ENCODE measurements at places on chromosomes 3 and 15. TPM values are rescaled to one million over a fixed set of nuclear protein-coding genes. Genes with fewer than 3 reads are reported as not detected.

- no peaks in the 10 kb centered on the region for H3K36me3 ChIP-seq
- H3K27ac ChIP-seq: peak overlapping the region; percentile 80
- no peaks in the 10 kb centered on the region for H3K27me3 ChIP-seq
- peak overlapping the region; percentile 6 for H3K4me3 ChIP-seq
- peaks cover 13% of the 10 kb centered on the region for H3K4me1 ChIP-seq
Measured at GRCh38 chr3:122183893-122184590, 574 bp downstream of the CASR start.

DNA sequence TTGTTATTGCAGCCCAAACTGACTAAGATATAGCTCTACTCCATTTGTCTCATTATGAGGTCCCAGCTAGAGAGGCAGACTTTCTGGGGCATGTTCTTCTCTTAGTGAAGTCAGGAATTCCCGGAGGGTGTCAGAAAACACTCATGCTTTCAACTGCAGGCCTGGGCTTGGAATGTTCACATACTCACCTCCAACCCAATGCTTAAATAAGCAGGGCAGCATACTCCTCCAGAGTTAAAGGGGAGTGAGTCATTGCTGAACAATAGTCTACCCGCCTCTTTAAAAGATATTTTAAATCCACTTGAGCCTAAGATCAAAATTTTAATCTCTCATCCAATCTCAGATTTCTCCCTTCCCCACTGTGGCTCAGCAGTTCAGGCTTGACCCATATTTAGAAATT lies 167.8 kb upstream of the DPH6 start:
- DNase-seq: no peak
- H3K27ac ChIP-seq: no peak overlapping the region
- H3K36me3 ChIP-seq: no peaks in the 10 kb centered on the region
- no peaks in the 10 kb centered on the region for H3K27me3 ChIP-seq

DNA sequence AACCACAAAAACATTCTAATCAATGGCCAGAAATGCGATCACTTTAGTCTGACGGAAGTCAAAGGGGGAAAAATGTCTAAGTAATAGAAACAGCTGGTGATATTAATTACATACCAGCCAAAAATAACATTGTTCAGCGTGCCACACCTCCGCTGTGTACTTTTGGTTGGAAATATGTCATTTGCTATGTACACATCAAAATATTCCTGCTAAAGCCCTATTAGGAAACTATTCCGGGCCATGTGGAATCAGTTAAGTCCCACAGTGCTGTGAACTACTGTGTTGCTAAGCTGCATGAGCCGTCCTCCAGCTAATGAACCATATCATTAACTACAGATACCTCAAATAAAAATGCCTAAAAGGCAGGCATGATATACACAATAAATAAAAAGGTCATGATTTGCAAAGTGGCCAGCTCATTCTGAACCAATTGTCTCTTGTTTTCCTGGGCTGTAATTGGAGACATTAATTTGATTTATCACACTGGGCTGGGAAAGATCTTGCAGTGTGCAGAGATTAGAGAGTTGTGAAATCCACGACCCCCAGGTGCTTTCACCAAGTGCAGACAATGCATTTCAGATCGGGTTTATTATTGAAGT lies 200.5 kb upstream of the LRTM1 start:
- DNase-seq: no peak
- no peaks in the 10 kb centered on the region for H3K27me3 ChIP-seq
- no peak overlapping the region for H3K27ac ChIP-seq
- H3K4me1 ChIP-seq: peaks cover 11% of the 10 kb centered on the region
- no peaks in the 10 kb centered on the region for H3K36me3 ChIP-seq

- H3K4me3 ChIP-seq: no peak overlapping the region
- no peak overlapping the region for H3K27ac ChIP-seq
- H3K27me3 ChIP-seq: no peaks in the 10 kb centered on the region
- DNase-seq: no peak
Measured at GRCh38 chr3:178439504-178439903, 96.7 kb upstream of the KCNMB2 start.

HRH1 gene
- total RNA-seq: 0.78 TPM

CPN2 gene
- total RNA-seq: not detected

PIGZ gene
- 1.3 TPM for total RNA-seq
